ENCODE measurements at places on chromosomes 2 and 18.

- H3K4me3 ChIP-seq = peak overlapping the region; percentile 60
- H3K4me1 ChIP-seq = peaks cover 32% of the 10 kb centered on the region
- H3K27me3 ChIP-seq = no peaks in the 10 kb centered on the region
- DNase-seq = peak; percentile 72
- peak overlapping the region; percentile 71 for H3K27ac ChIP-seq
Observed at GRCh38 chr2:55133467-55134315, 83.4 kb upstream of the RTN4 start.

- peaks cover 58% of the 10 kb centered on the region for H3K4me1 ChIP-seq
- DNase-seq = peak; percentile 31
- H3K4me3 ChIP-seq = no peak overlapping the region
- no peak overlapping the region for H3K27ac ChIP-seq
- H3K36me3 ChIP-seq = no peaks in the 10 kb centered on the region
Observed at GRCh38 chr2:8310557-8311455, 371.1 kb upstream of the ID2 start.

DNA sequence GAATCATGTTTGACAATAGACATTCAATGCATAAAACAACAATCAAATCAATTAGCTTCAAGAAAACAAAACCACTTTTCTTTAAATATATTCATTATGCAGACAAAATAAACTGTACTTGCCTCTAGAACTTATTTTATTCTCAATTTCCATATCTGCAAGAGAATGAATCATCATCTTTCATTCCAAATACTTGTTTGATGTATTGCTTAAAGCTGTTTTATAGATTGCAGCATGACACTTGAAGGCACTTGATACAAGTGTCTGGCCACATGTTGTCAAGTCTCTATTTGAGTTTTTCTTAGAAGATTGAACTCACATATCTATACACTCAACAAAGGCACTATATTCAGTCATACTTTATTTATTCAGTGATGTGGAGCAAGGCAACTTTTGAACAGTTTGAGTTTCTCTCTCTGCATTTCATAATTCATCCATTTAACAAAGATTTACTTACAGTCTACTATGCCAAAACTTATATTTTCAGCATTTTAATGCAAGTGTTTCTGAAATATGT, 38.7 kb upstream of the DDX18 start:
- no peaks in the 10 kb centered on the region for H3K4me1 ChIP-seq
- no peak overlapping the region for H3K4me3 ChIP-seq
- no peak overlapping the region for H3K27ac ChIP-seq
- DNase-seq = no peak

- no peaks in the 10 kb centered on the region for H3K36me3 ChIP-seq
- no peaks in the 10 kb centered on the region for H3K27me3 ChIP-seq
Observed at GRCh38 chr2:43086451-43087221, 139.8 kb downstream of the ZFP36L2 start.

DNA sequence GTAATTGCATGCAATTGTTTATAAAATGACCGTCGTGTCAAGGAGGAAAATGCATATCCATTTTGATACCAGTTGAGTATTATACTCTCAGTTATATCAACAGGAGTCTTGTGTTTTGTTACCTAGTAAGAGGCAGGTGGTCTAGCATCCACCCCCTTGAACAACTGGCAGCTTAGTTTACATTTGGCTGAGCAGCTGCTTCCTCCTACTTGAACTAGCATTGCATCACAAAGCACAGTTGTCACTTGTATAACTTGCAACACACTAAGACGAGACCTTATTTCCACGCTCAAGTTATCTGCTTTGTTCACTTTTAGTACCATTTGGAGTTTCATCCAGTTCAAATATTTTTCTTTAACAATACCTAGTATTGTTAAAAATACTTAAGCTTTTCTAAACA, 75.4 kb upstream of the UBE2E3 start:
- H3K36me3 ChIP-seq = no peaks in the 10 kb centered on the region
- no peaks in the 10 kb centered on the region for H3K4me1 ChIP-seq
- no peaks in the 10 kb centered on the region for H3K27me3 ChIP-seq
- DNase-seq = no peak

DNA sequence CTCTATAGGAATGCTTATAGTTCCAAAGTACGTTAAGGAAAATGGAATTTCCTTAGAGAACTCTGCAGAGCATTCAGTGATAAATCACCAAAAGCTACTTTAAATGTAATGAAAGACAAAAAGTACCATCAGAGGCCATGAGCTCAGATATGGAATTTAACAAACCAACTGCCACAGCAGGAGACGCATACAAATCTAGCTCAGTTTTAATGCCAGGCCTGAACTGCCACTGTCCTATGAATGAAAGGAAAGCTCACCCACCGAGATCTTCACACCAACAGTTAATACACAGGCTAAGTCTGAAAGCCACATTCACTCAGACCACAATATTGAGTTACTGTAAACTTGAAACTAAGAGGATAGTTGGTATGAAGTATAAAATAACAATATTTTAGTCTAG, 126.8 kb downstream of the ZNF516 start:
- H3K36me3 ChIP-seq = peaks cover 4% of the 10 kb centered on the region
- H3K4me1 ChIP-seq = peaks cover 4% of the 10 kb centered on the region

DNA sequence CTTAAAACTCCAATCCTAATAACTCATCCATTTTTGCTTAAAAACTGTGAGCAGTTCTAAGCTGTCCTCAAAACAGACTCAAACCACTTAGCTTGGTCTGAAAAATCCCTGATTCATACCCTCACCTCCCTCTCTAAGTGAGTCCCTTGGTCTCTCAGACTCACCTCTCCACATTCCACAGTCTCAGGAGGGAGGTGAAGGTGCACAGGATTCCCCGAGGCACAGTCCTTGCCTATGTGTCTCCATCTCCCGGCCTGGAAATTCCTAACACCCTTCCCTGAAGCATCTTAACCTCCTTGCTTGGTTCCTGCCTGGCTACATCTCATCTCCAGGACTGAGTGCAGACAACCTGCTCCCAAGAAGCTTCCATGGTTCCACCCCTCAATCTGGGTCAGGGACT, 45.0 kb downstream of the CYRIA start:
- DNase-seq = no peak
- no peaks in the 10 kb centered on the region for H3K27me3 ChIP-seq
- no peak overlapping the region for H3K27ac ChIP-seq
- H3K4me1 ChIP-seq = peaks cover 26% of the 10 kb centered on the region
- H3K4me3 ChIP-seq = no peak overlapping the region
- H3K36me3 ChIP-seq = no peaks in the 10 kb centered on the region

DNA sequence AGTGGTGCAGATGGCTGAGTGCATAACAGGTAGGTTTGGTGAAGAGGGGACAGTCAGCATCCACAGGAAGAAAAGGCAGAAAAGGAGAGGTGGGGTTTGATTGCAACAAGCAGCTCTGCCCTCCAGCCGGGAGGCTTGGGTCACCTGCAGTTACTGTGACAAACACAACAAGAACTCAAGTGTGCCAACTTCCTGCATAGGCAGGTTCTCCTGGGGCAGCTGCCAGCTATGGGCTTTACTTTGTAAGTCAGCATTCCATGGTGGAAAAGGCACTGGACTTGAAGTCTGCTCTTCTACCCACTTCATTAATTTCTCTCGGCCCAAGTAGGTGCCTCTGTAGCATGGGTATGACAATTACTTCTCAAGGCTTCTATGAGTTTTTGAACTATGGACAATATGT, 98.9 kb downstream of the MYT1L start:
- no peak overlapping the region for H3K27ac ChIP-seq
- no peaks in the 10 kb centered on the region for H3K4me1 ChIP-seq

DNA sequence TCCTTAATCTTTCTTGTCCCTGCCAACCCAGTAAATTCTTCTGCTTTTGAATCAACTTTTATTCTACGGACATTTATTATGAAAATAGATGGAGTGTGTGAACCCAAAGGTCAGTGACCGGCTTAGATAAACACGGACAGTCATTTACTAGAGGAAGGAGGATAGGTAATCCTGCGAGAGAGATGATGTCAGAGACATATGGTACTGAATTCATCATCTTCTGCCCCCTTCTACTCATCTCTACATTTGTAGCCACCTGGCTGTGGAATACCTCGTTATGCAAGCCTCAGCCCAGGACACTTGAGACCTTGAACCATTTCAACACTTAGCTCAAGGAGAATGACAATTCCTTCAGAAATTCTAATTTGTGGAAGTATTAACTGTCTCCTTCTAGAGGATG, 443.6 kb downstream of the TDRD15 start:
- no peak overlapping the region for H3K4me3 ChIP-seq
- H3K27me3 ChIP-seq = no peaks in the 10 kb centered on the region
- DNase-seq = no peak
- no peaks in the 10 kb centered on the region for H3K4me1 ChIP-seq
- no peaks in the 10 kb centered on the region for H3K36me3 ChIP-seq

- no peaks in the 10 kb centered on the region for H3K27me3 ChIP-seq
- no peaks in the 10 kb centered on the region for H3K4me1 ChIP-seq
- H3K36me3 ChIP-seq = no peaks in the 10 kb centered on the region
- no peak for DNase-seq
Observed at GRCh38 chr2:103451283-103451682, 689.5 kb downstream of the TMEM182 start.

DNA sequence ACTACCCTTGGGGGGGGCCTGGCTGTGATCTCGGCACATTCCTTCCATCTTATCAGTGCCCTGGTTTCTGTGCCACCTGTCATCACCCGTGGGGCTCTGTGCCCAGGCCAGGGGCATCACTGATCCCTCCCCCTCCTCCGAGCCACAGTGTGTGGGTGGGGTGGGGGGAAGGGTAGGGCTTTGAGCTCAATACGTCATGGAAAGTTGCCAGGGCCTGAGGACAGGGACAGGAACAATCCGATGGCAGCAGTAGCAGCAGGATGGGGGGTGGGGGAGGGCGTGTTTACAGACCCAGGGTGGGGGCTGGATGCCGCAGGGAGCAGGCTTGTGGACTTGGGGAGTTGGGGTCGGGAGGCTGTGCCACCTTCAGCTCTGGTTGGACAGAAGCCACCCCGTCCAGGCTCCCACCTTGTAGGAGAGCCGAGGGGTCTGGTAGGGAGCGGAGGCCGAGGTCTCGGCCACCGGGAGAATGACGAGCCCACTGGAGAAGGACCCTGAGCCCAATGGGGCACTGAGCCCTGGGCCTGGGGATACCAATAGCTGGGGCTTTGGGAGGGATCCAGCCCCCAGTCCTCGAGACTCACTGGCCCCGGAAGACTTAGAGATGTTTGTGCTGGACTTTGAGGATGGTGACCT, 3.5 kb downstream of the SLC4A3 start:
- no peaks in the 10 kb centered on the region for H3K36me3 ChIP-seq
- no peak overlapping the region for H3K4me3 ChIP-seq
- peaks cover 6% of the 10 kb centered on the region for H3K27me3 ChIP-seq
- no peak for DNase-seq
- H3K4me1 ChIP-seq = no peaks in the 10 kb centered on the region
- no peak overlapping the region for H3K27ac ChIP-seq

GRCh38 chr18:57542812-57543427, 43.6 kb downstream of the FECH start:
- H3K27ac ChIP-seq = no peak overlapping the region
- no peaks in the 10 kb centered on the region for H3K27me3 ChIP-seq
- H3K4me1 ChIP-seq = peaks cover 5% of the 10 kb centered on the region
- no peak overlapping the region for H3K4me3 ChIP-seq
- H3K36me3 ChIP-seq = no peaks in the 10 kb centered on the region

DNA sequence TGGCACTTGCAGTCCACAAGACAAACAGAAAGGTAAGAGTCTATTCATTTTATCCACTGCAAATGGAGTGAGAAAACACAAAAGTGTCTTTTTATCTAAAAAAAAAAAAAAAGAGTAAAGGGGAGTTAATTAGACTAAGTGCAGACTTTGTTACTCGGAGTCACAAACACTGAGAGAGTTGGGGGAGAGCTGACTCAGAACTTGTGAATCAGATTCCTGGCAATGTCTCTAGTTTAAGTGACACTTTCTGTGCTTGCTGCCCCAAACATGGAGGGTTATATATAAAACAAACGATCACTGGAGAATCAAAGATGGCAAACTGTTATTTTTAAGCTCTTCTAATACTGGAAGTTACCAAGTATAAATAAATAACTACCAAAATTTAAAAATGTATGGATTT, 505.8 kb upstream of the NRP2 start:
- no peaks in the 10 kb centered on the region for H3K27me3 ChIP-seq
- H3K36me3 ChIP-seq = no peaks in the 10 kb centered on the region
- no peak overlapping the region for H3K27ac ChIP-seq
- no peaks in the 10 kb centered on the region for H3K4me1 ChIP-seq

GRCh38 chr2:203789618-203790017, 78.0 kb upstream of the CTLA4 start:
- H3K27ac ChIP-seq = no peak overlapping the region
- no peak for DNase-seq
- H3K36me3 ChIP-seq = no peaks in the 10 kb centered on the region
- no peak overlapping the region for H3K4me3 ChIP-seq
- no peaks in the 10 kb centered on the region for H3K27me3 ChIP-seq

GRCh38 chr2:136436936-136437335, 319.0 kb upstream of the CXCR4 start:
- no peak overlapping the region for H3K4me3 ChIP-seq
- H3K27ac ChIP-seq = no peak overlapping the region
- H3K27me3 ChIP-seq = no peaks in the 10 kb centered on the region
- no peaks in the 10 kb centered on the region for H3K36me3 ChIP-seq
- DNase-seq = no peak

DNA sequence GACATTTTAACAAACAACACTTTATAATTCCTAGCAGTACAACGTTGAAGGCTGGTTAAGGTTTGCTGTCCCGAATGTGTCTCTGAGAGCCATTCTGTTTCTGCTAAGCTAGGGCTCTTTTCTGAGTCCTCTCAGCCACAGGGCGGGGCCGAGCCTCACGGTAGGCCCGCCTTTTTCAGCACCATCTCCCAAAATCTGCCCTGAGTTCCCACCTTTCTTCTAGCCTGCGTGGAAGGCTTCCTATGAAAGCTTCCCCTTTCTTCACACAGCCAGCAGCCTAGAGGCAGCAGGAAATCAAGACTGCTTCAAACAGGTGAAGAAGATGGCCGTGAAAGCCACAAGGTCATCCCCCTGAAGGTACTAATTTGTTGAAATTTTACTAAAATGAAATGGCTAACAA, 255.5 kb downstream of the CDH2 start:
- H3K4me3 ChIP-seq = no peak overlapping the region
- no peaks in the 10 kb centered on the region for H3K36me3 ChIP-seq
- H3K27ac ChIP-seq = no peak overlapping the region
